ENCODE measurements at places on chromosomes 2 and 18.

GRCh38 chr2:48551548-48551947, 21.6 kb downstream of the STON1 start:
- DNase-seq = no peak

DNA sequence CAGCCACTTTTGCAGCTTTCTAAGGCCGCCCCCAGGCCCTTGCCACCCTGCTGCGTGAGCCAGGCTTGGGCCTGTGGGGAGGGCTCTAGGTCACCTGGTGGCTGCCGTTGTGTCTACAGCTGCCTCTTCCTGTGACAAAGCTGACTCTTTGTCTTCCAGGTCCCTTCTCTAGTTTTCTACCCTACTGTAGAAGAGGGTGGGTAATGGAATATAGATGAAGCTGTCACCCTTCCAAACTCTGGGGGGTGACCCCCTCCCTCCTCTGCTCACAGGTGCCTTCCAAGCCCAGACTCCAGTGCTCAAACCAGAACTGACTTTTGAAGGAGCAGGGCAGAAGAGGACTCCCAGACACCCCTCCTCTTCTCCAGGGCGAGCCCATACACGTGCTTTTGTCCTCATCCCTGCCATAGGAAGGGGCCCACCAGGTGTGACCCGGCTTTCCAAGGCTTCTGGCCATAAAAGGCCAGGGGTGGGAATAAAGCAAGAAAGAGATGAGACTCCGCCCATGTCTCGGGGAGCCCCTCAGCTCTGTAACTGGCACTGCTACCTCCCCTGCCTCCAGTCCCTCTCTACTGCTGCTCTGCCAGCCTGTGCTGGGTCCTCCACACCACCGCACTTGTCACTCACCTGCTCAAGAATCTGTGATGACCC, 17.9 kb upstream of the SDC1 start:
- no peak for DNase-seq

DNA sequence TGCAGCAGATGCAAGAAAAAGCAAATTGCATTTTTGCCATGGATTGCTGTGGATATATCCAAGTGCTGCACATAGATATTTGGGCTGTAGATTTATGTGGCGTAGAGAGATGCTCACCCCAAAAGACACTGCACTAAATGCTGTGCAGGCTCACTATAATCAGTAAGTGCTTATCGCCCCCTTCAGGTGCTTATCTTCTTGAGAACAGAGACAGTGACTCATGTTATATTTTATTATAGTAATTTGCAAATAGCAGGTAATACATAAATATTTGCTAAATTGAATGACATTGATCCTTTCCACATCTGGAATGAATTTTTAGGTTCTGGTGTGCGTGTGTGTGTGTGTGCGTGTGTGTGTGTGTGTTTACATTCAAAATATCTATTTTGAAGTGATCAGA, 36.8 kb upstream of the PLEKHM3 start:
- no peak for DNase-seq

GRCh38 chr2:68992933-68993332, 18.5 kb downstream of the GKN1 start:
- DNase-seq = no peak

- DNase-seq = no peak
These were observed 76.4 kb upstream of the ZEB2 start for GRCh38 chr2:144596073-144596871.

GRCh38 chr2:189952536-189953109, 109.9 kb downstream of the MSTN start:
- DNase-seq = no peak

Data from stimulated activated CD4-positive, alpha-beta T cell treated with anti-CD3 and anti-CD28 coated beads, Interleukin-4, amount 100 ng/mL, for 48 hours (primary cell).